Activated CD8-positive, alpha-beta memory T cell treated with anti-CD3 and anti-CD28 coated beads for 4 hours (primary cell): ENCODE measurements at places on chromosomes 16 and 17.

GRCh38 chr16:57445510-57445909 lies 1.7 kb downstream of the CIAPIN1 start:
- no peak for DNase-seq

- no peak for DNase-seq
Observed at GRCh38 chr17:3719265-3719664, 4.4 kb upstream of the HASPIN start.

GRCh38 chr17:39915559-39915958 lies 2.9 kb downstream of the GSDMB start:
- DNase-seq = no peak

GRCh38 chr17:36592716-36593321 lies 1.1 kb downstream of the DHRS11 start:
- no peak for DNase-seq

- DNase-seq = no peak
Observed at GRCh38 chr17:80487511-80487910, 11.1 kb upstream of the NPTX1 start.
